T-cell (primary cell): ENCODE measurements at places on chromosomes 3 and 15. TPM values are rescaled to one million over a fixed set of nuclear protein-coding genes. Genes with fewer than 3 reads are reported as not detected.

ACSBG1 gene
- total RNA-seq = not detected

ZNF385D gene
- 0.47 TPM for total RNA-seq

CX3CR1 gene
- 4.9 TPM for total RNA-seq

CHST2 gene
- total RNA-seq = 4.4 TPM

KIF15 gene
- 0.82 TPM for total RNA-seq

GOLGA6B gene
- not detected for total RNA-seq

GRCh38 chr3:49158792-49159191 lies 7.3 kb downstream of the CCDC71 start:
- DNase-seq = no peak

- DNase-seq = no peak
These were observed 125.8 kb downstream of the PGPEP1L start for GRCh38 chr15:98881526-98882520.

- DNase-seq = no peak
These were observed 406.9 kb upstream of the TBL1XR1 start for GRCh38 chr3:177604181-177604580.

DNA sequence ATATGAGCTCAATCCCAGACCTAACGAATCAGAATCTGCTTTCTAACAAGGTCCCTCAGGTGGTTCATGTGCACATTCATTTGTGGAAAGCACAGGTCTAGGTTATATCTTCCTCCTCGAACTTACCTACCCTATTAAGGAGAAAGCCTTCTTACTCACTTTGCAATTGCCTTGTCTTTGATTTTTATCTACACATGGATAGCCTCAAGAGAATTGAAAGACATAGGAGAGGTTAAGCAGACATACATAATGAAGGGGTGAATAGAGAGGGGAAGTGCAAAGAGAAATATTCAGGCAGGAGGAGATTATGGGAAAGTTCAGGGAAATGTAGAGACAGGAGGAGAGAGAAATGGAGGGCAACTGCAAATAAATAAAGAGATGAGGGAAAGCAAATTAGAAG lies 422.9 kb upstream of the ADAMTS9 start:
- DNase-seq = no peak

- no peak for DNase-seq
These were observed 104.8 kb downstream of the HES1 start for GRCh38 chr3:194240766-194241165.

- DNase-seq = no peak
These were observed 55.1 kb upstream of the TGFBR2 start for GRCh38 chr3:30551266-30551665.

DNA sequence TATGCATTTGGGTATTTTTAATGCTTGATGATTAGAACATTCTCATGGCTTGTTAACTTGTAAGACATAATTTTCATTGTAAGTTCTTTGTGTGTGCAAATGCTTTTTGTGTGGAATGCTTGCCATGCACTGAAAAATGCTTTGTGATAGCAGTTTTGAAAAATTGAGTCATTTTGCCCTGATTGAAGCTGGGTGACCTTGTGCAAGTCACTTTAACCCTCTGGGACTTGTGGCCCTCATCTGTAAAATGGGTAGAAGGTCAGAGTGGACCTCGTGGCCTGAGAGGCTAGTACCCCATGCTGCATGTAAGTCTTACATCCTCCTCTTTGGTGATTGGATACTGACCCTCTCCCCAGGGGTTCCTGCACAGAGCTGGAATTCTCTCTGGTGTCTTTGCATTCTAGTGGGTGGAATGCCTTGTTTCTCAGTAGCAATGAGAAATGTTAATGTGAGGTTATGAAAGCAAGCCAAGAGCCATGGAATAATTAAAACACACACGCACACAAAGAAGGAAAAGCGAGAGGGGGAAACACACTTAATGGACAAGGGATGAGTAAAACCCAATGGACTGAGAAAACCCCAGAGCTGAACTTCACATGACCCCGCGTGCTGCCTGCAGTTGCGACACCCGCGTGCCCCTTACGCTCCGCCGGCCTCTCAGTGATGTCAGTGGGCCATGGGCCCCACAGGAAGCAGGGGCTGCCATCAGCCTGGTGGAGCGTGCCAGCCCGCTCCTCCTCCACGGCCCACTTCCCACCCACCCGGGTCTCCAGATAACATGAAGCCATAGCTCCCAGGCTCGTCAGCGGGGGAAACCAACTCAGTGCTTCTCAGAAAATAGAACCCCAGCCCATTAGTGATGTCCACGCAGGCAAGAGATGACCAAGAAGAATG lies 44.0 kb downstream of the SMAD3 start:
- DNase-seq = no peak

GRCh38 chr15:101213570-101213969 lies 38.3 kb downstream of the CHSY1 start:
- DNase-seq = no peak

DNA sequence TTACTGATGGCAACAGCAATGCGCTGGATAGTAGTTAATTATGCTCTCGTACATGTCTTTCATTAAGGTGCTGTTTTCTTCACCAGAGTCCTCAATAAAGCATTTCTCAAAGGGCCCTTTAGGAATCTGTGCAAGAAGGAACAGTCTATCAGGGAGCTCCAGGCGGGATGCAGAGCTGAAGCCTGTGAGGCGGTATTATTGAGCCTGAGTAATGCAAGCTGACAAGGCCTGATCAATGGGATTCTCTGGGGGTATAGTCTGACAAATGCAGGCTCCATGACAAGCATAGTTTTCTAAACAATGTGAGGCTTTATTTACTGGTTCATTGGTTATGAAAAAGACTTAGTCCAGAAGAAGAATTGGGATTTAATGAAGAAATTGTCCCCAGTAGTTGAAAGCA lies 530.9 kb upstream of the CBLB start:
- DNase-seq = no peak

- DNase-seq = no peak
These were observed 150.0 kb upstream of the LINGO1 start for GRCh38 chr15:77782691-77783090.

BOC gene
- 0.16 TPM for total RNA-seq

DNA sequence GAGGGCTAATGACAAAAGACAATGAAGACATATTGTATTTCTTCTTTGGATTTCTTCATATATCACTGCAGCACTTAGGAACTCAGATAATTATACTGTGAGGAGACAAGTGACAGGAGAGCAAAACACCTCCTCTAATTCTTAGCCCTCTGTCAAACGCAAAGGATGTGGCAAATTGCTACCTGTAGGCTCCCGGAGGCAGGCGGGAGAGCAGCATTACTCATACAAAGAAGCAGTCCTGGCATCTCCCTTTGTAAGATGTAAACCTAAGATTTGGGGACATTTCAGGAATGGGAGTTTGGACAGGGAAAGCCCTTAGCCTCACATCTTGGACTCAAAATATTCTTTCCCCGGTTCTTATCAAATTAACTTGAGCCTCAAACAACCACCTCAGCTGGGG lies 460.8 kb downstream of the SOX2 start:
- DNase-seq = no peak

DNA sequence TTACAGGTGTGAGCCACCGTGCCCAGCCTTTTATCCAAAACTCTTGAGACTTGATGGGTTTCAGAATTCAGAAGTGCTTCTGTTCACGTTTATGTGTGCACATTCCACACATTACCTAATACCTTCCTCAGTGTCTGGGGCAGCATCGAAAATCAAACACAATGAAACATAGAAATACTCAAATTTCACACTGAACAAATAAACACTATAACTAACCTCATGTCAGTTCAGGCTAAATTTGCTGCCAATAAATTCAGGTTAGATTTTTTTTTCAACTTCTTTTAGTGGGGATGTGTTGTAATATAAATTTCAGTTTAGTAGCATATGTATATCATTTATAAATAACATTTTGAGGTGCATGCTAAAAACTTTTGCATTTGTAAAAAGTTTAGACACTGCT lies 2.8 kb downstream of the EIF2AK4 start:
- DNase-seq = no peak

DNA sequence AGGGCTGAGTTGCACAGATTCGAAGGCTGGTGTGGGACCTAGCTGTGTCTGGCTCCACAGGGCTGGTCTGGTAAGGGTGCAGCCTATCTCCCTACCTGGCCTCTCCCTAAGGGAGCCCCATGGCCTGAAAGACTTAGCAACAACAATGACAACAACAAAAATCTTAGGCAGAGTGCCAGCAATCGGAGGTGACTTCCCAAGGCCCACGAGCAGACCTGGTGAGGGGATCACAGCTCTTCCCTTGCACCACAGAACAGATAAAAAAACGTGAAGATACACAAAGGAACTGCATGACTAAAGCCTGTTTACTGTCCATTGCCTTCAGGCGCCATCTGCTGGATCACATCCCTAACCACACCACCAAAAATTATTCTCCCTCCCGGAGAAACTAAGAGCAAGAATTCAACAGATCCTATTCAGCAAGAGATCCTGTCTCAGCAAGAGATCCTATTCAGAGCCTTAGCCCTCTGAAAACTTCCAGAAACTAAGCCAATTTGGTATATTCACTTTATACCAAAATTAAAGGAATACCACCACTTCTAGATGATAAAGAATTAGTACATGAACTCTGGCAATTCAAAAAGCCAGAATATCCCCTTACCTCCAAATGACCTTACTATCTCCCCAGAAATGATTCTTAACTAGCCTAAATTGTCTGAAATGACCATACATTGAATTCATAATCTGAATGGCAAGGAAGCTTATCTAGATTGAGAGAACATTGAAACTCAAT lies 24.1 kb upstream of the OR5K4 start:
- peak; percentile 12 for DNase-seq

PYGO1 gene
- not detected for total RNA-seq

ACKR2 gene
- total RNA-seq = 0.59 TPM

- DNase-seq = no peak
These were observed 13.8 kb upstream of the PLD1 start for GRCh38 chr3:171824116-171824515.

- no peak for DNase-seq
These were observed 16.4 kb downstream of the FBXO22 start for GRCh38 chr15:75920079-75920478.

GRCh38 chr3:110352841-110353604 lies 718.6 kb upstream of the NECTIN3 start:
- DNase-seq = no peak

CLCN2 gene
- 5.3 TPM for total RNA-seq

- no peak for DNase-seq
These were observed 152.0 kb downstream of the WNT7A start for GRCh38 chr3:13727890-13728289.

GRCh38 chr3:186442162-186442561 lies 80.1 kb upstream of the DGKG start:
- DNase-seq = no peak

OR4F15 gene
- not detected for total RNA-seq

DNA sequence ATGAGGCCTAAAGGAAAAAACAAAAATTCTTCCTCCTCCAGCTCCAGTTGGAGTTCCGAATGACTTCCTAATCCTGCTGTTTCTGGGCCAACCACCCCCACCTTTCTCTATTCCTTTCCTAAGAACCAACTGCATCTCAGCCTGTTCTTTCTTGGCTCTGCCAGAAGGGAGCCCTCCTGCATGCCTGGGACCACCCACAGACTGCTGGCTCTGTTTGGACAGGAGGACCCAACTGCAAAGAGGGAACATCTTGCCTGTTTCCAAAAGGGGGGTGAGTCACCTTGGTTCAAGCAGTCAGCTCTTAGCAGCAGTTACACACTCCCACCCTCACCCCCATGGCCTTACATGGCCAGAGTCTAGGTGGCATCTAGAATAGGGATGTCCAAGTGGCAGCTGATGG lies 116.0 kb upstream of the PRICKLE2 start:
- no peak for DNase-seq

KCNAB1 gene
- not detected for total RNA-seq

- DNase-seq = no peak
These were observed 20.1 kb downstream of the GTF2E1 start for GRCh38 chr3:120762615-120763014.

DNA sequence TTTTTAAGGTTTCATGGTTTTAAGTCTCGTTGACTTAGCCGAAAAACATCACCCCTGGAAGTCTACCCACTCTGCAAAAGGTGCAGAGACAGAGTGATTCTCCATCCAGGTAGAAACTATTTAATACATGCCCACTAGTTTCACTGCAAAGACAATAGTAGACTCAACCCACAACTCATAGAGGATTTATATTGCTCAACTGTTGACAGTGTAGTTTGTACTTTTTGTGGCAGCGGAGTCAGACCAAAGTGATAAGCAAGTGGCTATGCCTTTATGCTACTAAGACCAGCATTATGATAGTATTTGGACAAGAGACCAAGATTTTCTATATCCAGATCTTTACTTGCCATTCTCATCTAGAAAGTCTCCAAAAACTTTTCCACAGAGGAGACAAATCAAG lies 98.8 kb upstream of the ZBTB20 start:
- DNase-seq = no peak

CAMP gene
- not detected for total RNA-seq

- DNase-seq = no peak
These were observed 21.3 kb upstream of the HCN4 start for GRCh38 chr15:73389971-73390544.
